ENCODE measurements at places on chromosomes 16 and 17.

DNA sequence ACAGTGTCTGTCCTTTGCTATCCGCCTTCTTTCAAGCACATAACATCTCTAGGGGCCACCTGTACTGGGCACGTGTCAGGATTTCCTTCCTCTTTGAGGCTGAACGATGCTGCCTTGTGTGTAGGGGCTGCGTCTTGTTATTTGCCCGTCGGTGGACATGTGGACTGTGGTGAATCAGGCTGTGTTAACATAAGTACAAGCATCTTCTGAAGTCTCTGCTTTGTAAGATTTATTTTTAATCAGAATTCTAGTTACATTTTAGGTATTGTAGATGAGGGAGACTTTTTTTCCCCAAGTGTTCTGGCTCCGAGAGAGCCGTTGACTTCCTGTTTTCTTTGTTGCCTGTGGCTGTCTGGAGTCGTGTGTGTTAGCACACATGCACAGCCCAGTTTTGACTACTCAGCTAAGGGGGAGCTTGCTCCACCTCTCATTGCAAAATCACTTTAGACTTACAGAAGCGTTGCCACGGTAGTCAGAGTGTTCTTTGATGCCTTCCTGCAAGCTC is 26.1 kb downstream of the SPG7 start:
- DNase-seq: no peak

- DNase-seq: no peak
Observed at GRCh38 chr16:15783985-15784384, 72.8 kb downstream of the MYH11 start.

DNA sequence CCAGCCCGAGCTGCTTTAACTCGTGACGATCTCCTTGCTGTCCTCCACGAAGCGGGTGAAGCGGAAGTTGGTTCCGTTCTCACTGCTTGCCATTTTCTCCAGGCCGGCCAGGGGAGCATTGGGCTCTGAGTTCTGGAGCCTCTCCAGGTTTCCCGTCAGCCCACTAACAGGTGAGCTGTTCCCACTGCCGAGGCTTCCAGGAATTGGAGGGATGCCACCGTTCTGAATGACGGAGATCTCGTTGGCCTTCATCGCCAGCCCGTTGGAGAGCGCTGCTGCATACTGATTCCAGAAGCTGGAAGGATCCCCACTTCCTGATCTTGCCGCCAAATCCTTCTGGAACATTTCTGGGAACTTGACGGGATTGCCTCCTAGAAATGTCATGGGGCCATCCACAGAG is 14.0 kb downstream of the SALL1 start:
- no peak for DNase-seq

DNA sequence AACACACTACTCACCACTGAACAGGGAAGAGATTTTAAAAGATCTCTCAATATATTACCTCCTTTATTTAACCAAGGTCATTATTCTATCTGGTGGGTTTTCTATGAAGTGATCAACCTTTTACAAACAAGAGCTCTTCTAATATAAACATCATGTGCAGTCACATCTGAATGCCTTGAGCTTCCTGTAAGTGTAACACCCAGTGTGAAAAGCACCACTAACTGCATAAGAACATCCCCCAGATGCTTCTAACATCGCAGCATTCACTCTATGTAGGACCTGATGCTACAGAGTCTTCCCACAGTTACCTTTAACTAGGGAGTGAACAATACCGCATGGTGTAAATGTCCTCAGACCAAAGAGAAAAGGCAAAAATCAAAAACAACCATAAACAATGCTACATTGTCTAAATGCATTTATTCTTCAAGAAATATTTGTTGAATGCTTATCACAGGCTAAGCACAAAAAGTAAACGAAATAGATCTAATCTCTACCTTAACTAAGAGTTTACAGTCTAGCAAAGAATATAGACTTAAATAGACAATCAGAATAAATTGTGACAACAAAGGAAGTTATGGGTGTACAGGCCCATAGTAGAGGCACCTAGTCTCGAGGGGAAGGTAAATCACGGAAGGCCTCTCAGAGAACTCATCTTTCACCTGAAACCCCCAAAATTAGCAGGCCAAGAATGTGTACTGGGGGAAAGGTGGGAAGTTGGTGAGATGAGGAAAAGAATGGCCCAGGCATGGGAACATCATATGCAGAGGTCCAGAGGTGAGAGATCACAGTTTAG is 16.2 kb downstream of the SKAP1 start:
- DNase-seq: no peak

GRCh38 chr16:89562939-89563338 is 2.5 kb downstream of the RPL13 start:
- DNase-seq: no peak

- DNase-seq: no peak
Observed at GRCh38 chr16:61575617-61576016, 460.6 kb downstream of the CDH8 start.

- no peak for DNase-seq
Observed at GRCh38 chr16:82183004-82183397, 13.0 kb upstream of the MPHOSPH6 start.

- no peak for DNase-seq
Observed at GRCh38 chr17:35147375-35147905, at the start of gene UNC45B. Gene UNC45B (plus strand): TSS chr17:35147817. CDS start chr17:35148264, 447 bp downstream.

DNA sequence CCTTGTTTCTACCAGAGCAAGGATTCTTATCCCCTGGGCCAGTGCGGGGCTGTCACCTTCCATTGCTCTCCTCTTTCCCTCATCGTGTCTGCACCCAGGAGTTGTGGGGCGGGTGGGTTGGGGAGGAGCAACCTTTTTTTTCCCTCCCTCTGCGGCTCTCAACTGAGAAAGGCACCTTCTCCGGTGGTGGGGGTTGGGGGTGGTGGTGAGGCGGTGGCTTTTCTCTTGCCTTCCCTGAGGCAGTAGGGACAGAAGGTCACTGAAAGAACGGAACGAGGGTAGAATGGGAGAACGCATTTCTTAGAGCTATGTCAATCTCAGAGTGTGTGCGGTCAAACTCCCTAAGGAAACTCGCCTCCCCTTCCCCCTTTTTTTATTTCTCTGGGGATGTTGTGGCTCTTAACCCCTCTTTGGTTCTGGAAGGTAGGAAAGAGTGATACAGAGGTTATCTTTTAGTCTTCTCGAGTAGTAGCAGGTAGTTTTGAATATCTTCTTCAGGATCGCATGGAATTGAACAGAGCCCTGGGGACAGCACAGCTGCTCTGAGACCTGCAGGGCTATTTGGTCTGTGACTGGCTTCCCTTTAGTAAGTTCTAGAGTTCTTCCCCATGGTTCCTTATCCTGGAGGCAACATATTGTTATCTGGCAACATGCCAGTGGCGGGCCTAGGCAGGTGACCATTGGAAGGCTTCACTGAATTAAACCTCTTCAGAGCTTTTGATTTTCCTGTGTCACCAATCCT is 994 bp downstream of the CLTC start:
- DNase-seq: peak; percentile 84

- no peak for DNase-seq
Observed at GRCh38 chr17:27153005-27153404, 140.9 kb upstream of the WSB1 start.

DNA sequence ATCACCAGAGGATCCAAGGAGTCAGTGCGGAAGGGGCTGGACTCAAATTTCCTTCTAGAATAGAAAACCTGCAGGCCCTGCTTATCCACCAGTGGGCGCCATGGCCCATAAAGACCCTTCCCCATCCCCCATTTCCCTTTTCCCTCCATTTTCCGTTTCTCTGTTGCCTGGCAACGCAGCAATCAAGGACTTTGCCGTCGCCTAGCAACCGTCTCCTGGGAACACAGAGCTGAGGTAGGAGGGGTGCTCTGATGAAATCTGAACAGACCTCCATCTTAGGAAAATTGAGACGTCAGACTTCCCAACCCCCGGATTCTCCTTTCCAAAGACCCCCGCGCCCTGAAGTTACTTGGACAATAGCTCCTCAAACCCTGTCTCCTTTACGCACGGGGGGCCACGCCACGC is 5.7 kb downstream of the DLG4 start:
- DNase-seq: peak; percentile 98

DNA sequence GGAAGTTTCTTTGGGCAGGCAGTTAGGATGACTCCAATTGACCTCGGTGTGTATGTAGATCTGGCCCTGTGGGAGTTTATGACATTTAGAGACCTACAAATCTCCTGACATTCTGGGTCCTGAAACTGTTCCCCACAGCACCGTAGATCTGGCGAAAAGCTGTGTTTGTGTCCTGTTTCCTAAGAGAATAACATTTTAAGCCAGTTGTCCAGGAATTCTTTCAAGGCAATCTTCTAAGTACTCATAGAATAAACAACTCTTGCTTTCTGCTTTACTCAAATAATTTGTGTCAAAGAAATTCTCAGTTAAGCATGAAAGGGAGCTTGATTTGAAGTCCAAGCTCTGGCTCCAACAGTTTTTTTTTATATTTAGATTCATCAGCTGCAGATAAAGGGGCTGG is 78.5 kb upstream of the ELAC2 start:
- no peak for DNase-seq

DNA sequence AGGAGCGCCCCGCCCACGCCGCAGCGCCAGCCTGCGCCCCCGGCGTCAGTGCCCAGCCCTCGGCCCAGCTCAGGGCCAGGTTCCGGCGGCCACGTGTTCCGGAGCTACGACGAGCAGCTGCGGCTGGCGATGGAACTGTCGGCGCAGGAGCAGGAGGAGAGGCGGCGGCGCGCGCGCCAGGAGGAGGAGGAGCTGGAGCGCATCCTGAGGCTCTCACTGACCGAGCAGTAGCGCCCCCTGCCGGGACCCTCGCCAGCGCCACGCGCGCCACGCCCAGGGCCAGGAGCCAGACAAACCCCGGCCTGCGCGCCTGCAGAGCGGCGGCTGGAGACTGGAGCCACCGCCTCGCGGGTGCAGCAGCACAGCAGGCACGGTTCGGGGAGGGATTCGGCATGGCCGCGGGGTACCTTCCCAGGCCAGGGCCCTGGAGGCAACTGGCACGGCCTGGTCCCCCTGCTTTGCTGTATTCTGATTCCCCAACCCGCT is 9.3 kb downstream of the CORO6 start:
- no peak for DNase-seq

DNA sequence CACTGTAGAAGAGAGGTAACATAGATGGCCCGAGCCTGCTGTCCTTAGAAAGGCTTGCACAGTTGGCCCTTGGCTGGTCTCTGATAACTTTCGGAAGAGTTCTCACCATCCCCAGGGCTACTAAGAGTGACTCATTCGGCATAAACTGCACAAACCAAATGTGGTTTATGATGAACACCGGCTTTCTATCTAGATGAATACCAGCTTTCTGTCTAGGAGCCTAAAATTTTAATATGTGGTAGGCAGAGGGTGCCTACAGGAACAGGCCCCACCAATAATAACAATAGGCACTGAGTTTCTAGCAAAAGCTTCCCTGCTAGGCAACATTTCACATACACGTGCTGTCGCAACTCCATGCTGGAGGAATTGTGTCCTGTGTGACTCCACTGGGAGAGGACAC is 15.4 kb downstream of the CNOT1 start:
- DNase-seq: no peak

DNA sequence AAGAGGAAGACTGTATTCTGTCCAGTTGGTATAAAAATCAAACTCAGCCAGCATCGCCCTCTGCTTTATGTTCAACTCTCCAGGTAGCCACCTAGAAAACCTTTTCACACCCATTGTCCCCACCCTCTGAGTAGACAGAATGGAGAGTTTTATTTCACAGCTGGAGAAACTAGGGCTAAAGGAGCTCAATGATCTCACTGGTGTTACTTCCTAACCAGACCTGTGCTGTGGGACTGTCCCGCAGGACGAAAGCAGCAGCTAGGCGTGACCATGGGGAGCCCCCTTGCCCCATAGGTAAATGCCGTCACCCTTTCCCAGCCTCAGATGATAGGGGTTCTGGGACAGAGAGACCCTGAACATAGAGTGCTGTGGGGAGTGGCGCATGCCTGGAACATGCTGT is 67.7 kb downstream of the CYLD start:
- no peak for DNase-seq

- DNase-seq: no peak
Observed at GRCh38 chr16:1890708-1891050, 18.7 kb upstream of the MEIOB start.

DNA sequence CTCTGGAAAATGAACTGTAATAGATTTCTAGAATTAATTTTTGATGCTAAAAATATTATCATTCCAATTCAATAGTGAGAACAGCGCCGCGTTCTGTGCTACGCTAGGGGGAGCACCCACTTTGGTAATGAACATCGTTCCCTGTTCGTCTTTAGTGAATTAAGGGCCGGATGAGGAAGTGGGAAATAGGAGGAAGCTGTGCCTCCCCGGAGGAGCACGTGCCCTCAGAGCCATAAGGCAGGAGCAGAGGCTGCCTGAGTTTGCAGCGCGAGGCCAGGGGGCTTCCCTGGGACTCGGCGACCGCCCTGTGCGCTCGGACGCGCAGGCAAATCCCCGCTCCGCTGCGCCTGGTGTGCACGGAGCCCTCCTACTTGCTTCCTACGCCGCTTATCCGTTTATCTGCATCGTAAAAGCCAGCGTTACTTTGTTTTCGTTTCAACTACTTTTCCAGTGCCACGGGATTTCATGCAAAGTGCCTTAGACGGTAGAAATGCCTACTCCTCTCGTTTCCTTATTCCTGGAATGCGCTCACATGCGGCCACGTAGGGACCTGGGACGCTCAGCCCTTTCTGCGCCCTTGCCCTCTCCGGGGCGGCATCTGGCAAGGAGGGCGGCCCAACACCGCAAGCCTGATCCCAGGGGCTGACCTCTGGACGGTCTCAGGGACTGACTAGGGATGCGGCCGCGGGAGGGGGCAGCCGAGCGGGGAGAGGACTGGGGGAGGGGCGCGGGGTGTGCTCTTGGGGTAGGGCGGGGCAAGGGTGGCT is 76.4 kb downstream of the KCNJ12 start:
- no peak for DNase-seq

- peak; percentile 52 for DNase-seq
Observed at GRCh38 chr16:30748634-30749445, 615 bp downstream of the PHKG2 start.

DNA sequence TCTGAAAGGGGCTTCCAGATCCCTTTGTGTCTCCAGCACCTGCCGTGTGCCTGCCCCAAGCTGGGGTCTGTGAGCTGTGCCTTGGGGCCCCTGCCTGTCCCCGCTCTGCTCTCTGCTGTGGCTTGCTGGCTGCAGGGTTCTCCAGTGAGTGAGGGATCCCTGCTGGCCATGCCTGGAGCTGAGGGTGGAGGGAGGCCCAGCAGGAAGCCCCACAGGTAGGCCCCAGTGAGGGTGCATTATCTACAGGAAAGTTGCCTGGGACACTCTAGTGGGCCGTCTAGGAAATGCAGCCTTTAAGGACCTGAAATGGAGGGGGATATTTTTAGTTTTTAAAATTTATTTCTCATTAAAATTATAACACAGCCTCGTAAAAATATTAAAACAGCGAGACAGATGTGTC is 50.9 kb downstream of the JPH3 start:
- DNase-seq: peak; percentile 25

DNA sequence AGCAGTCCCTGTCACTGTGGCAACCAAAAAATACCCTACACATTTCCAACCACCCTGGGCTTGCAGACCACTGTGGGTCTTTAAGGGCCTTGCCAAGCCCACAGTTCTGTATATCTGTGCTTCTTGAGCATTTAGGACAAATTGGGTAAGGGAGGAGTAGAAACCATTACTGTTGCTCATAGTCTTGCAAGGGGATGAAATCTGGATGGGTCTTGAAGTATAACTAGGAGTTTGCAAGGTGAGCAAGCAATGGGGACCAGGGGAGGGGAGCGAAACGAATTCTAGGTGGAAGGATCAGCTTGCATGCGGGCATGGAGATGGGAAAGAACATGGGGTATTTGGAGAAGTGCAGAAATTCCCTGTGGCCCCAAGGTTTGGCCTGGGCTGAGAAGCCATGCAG is 202.9 kb downstream of the RAB11FIP4 start:
- DNase-seq: no peak

GRCh38 chr16:50494501-50495491 is 53.4 kb upstream of the NKD1 start:
- no peak for DNase-seq

GRCh38 chr17:9235346-9235745 is 214.0 kb downstream of the NTN1 start:
- DNase-seq: no peak

- DNase-seq: no peak
Observed at GRCh38 chr17:14318109-14318917, 17.4 kb downstream of the HS3ST3B1 start.

Data from HAP-1 (cell line).